ENCODE measurements at places on chromosomes 5 and 9. TPM values are rescaled to one million over a fixed set of nuclear protein-coding genes. Genes with fewer than 3 reads are reported as not detected.

The DRD1 gene
- total RNA-seq: not detected

- DNase-seq: no peak
Measured at GRCh38 chr5:139376364-139376763, 6.7 kb downstream of the SLC23A1 start.

DNA sequence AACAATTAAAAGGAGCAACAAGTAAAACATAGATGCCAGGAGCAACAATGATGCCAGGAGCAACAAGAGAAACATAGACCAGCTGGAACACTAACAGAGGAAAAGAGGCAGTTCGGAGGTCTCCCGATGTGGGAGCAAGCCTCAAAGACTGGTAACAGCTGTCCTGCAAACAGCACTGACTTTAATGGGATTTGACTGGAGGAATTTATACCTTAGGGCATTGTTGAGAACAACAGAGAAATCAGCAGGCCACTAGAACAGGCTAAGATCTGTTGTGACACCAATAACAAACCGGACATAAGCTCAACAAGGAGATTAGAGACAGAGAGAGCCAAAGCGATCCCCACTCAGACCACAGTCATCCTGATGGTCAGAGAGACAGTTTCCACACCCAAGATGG lies 11.8 kb upstream of the SYK start:
- DNase-seq: no peak

DNA sequence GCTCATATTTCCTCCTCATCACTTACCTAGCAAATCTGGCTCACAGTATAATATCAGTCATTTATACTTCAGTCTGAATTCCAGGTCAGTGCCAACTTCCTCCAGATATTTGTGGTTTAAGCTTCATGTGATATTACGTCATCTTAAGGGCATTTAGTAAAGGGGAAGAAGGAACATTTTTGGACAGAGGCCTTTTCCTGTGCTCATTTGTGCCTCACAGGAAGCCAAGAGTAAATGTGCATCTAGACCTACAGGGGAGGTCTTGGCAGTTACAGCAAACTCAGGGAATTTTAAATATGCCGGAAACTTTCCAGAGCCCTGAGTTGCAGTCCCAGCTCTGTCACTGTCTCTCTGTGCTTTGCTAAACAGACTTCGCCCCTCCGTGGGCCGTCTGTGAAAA lies 12.3 kb upstream of the KCNIP1 start:
- no peak for DNase-seq

The ENC1 gene
- total RNA-seq: 0.48 TPM

The SPZ1 gene
- total RNA-seq: not detected

Measured in activated CD4-positive, alpha-beta T cell treated with anti-CD3 and anti-CD28 coated beads for 36 hours (primary cell).